HuH-7.5 (cell line): ENCODE measurements at places on chromosomes 16 and 17.

- DNase-seq: no peak
Observed at GRCh38 chr16:68481636-68482035, 33.3 kb upstream of the SMPD3 start.

GRCh38 chr17:27502526-27503324, 46.5 kb downstream of the KSR1 start:
- no peak for DNase-seq

- DNase-seq: peak; percentile 78
Observed at GRCh38 chr17:39174920-39175694, 9.1 kb upstream of the ARL5C start.

- no peak for DNase-seq
Observed at GRCh38 chr16:87704754-87705353, 60.9 kb downstream of the KLHDC4 start.

GRCh38 chr17:17141860-17142552, 64.1 kb downstream of the PLD6 start:
- peak; percentile 70 for DNase-seq

- DNase-seq: no peak
Observed at GRCh38 chr16:11582157-11582814, 4.4 kb downstream of the LITAF start.

- DNase-seq: no peak
Observed at GRCh38 chr16:55349867-55350266, 25.9 kb downstream of the IRX6 start.
